HuH-7 (cell line): ENCODE measurements at places on chromosomes 1 and 21.

DNA sequence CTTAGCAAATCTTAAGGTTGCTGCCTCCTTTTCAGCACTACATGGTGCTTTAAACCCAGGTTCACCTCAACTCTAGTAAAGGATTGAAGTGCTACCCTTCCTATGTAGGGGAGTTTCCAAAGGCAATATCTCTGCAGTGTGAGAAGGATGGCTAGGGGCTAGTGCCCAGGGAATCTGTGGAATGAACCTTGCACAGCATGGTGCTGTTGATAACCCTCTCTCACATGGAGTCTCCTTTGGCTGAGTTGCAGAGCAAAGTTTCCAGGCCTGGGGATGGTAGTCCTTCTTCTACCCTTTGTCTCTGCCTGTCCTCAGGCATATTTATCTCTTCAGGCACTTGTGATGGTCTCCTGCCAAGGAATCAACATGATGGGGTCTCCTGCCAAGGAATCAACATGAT, 59.4 kb downstream of the AXDND1 start:
- DNase-seq, result no peak

GRCh38 chr1:177753655-177754054, 216.2 kb downstream of the SEC16B start:
- DNase-seq, result no peak

GRCh38 chr1:147502760-147503159, 38.5 kb upstream of the BCL9 start:
- no peak for DNase-seq

DNA sequence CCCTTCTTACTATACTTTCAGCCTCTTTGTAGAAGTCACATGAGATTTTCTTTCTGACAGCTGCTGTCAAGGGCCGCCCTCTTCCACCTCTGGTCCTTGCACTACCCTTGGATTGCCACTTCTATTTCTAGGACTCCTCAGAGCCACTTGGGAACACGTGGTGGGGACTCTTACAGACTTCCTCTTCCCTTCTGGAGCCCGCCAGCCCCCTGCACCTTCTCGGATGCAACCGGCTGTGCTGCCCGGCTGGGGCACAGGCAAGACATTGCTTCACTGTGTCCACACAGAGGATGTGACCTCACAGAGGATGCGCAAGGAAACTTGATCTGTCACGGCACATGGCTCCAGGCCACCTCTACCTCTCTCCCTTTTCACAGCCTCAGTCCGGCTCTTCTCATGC, 2.4 kb upstream of the IKBKE start:
- no peak for DNase-seq

GRCh38 chr1:77281491-77282186, at the start of gene AK5:
TSS of gene AK5 (plus strand) at chr1:77282019. CDS start at chr1:77282314, 295 bp downstream.
- no peak for DNase-seq

GRCh38 chr1:116605315-116605714, 34.5 kb upstream of the CD58 start:
- DNase-seq, result no peak

GRCh38 chr1:85576642-85577418, 3.7 kb upstream of the CCN1 start:
- DNase-seq, result peak; percentile 76

DNA sequence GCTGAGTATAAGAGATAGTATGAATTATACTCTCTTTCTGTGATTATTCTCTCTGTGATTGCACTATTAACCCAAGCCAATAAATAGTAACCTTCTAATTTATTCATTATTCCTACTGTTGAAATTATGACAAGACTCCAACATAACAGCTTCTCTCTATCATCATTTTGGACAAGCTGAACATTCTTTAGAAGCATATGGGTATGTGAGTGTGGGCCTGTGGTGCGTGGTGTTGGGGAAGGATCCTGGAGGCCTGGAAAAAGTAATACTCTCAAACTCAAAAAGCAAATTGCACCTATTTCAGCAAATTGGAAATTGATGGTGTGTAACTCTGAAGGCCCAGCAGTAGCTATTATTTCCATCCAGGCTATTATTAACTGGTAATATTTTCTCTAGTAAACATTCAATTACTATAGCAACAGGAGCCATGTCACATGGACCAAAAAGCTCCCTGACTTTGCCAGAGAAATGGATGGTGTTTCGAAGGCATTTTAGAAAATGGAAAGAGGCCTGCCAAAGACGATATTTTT, 502.8 kb downstream of the LTN1 start:
- DNase-seq, result no peak

GRCh38 chr1:3740752-3741151, 11.5 kb upstream of the CCDC27 start:
- no peak for DNase-seq

GRCh38 chr1:69109277-69109676, 458.4 kb upstream of the LRRC7 start:
- no peak for DNase-seq

- no peak for DNase-seq
These were observed 83.0 kb downstream of the IGSF21 start for GRCh38 chr1:18190598-18190997.

DNA sequence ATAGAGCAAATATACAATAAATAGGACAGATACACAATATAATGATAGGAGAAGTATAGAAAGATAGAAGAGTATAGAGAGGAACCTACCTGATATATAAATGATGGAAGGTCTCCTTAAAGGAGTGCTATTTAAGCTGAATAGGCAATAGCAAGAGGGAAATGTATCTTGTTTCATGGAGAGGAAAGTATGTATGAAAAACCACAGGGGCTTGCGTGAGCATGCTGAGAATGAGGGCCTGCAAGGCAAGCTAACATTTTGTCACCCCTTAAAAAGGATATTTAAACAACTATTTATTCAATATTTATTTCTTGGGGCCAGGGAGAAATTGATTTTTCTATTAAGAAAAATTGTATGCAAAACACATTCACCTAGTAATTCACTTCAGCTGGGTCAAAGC, 150.9 kb upstream of the ZRANB2 start:
- no peak for DNase-seq

- no peak for DNase-seq
These were observed 59.0 kb upstream of the FGGY start for GRCh38 chr1:59237900-59238299.

DNA sequence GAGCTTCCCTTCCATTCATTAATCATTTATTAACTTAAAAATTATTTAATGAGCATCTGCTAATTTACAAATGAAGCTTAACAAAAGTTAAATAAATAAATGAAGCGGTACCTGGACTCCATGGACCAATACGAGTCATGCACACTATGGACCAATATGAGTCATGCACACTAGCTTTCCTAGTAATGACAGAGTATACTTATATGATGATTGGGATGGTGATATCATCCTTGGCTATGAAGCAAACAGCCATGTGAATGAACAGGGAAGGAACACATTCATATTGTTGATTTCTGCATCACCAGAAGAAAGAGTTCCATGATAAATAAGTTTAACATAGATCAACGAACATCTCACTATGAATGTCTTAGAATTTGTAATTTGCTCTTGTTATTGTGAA, 109.9 kb downstream of the SPAG17 start:
- no peak for DNase-seq

DNA sequence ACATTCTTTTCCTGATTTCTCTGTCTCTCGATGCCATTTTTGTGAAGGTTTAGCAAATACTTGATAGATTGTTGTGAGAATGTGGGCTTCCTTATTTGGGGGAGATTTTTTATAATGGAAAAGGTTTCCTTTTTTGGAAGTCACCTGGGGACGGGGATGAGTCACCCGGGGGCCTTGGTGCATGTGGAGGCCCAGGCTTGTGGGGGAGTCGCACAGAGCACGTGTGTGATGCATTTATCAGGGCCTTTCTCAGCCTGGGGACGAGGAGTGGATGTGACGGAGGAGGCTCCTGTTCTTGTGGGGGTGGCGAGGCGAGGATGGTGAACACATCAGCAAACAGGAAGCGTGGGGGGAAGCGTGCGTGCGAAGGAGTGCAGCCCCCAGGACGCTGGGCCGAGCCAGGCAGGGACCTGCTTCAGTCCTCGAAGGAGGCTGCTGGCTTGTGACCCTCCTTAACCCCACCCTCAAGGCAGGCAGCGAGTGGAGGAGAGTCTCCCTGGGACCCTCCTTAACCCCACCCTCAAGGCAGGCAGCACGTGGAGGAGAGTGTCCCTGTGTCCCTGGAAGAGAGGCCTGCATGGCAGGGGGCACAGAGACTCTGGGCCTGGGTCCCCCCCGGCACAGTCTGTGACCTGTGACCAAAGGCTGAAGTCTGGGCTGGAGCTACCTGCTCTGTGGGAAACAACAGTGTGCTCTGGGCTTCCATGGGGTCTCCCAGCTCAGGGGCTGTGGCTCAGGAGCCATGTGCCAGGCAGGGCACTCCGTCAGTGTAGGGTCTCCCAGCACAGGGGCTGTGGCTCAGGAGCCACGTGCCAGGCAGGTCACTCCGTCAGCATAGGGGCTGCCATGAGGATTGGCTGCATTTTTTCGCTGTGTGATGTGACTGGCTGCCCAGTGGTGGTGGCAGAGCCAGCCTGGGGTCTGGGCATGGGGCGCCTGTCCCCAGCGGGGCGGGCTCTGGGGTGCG, 57.2 kb downstream of the AGPAT3 start:
- no peak for DNase-seq

DNA sequence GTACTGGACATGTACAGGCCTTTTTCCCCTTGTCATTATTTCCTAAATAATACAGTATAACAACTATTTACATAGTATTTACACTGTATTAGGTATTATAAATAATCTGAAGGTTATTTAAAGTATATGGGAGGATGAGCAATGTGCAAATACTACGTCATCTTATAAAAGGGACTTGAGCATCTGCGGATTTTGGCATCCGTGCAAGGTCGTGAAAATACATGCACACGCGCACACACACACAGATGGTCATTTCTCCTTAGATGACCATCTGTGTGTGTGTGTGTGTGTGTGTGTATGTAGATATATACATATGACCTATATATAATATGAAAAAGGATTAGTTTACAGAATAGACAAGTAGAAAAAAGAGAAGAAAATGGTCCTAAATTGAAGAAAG, 15.4 kb downstream of the ALG14 start:
- no peak for DNase-seq

DNA sequence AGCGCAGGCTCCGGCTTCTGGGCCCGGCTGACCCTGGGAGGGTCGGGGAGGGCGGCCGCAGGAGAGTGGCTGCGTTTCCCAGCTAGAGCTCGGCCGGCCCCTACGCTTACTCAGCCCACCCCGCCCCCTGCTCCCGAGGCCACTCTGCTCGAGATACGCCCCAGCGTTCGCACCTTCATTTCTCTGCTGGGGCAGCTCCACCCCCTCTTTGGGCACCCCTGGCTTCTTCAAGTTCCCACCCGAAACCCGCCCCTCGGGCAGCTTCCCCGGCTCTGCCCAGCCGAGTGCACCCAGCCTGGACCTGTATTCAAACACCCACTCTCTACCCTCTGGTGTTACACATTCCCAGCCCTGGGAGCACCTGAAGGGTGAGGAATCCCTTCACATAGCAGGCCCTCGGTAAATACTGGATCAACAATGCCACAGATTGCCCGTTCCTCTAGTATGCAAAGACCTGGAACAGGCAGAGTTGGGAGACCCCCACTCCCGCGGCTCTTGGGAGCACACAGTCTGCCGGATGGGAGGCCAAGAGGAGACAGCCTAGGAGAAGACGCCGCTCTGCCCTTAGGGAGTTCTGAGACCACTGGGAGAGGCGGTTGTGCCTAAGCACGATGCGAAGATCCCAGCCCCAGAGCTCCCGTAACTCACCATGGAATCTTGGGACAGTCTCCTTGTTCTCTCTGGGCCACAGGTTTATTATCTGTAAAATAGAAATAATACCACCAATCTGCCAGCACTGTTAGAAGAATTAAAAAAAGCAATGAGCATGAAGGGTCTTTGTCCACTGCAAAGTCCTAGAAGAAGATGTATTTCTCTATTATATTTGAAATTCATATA, 566 bp upstream of the PAQR7 start:
- DNase-seq, result no peak

- peak; percentile 68 for DNase-seq
These were observed 2.5 kb downstream of the BACE2 start for GRCh38 chr21:41170442-41170841.

- DNase-seq, result no peak
These were observed 102.4 kb upstream of the ST6GALNAC5 start for GRCh38 chr1:76764638-76765454.

GRCh38 chr1:113153116-113153803, 80.3 kb downstream of the LRIG2 start:
- DNase-seq, result peak; percentile 12

DNA sequence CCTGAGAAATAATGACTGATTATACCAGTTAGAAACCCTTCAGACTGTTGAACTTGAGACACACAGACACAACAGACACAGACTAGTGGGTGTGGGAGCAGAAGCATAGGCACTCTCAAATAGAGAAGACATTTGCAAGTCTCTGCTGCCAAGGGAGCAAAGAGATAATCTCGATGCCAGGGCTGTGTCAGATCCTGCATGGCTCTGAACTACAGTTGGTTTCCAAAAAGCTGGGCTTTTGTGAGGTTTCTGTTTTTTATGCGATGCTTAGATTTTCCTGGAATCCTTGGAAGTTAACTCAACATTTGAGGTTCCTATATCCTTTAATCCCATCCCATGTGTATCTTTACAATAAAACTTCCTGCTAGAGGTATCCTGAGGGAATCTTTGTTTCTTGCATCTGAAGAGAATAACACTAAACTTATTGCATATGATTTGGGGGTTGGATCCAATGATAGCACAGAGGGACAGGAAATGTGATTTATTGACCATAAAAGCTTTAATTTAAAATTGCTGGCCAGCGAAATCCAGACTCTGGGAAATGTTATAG, 236.4 kb downstream of the SPATA17 start:
- DNase-seq, result no peak

GRCh38 chr1:229661022-229661877, 35.2 kb downstream of the URB2 start:
- peak; percentile 89 for DNase-seq

- no peak for DNase-seq
These were observed 54.3 kb upstream of the ASB17 start for GRCh38 chr1:75986478-75986877.

DNA sequence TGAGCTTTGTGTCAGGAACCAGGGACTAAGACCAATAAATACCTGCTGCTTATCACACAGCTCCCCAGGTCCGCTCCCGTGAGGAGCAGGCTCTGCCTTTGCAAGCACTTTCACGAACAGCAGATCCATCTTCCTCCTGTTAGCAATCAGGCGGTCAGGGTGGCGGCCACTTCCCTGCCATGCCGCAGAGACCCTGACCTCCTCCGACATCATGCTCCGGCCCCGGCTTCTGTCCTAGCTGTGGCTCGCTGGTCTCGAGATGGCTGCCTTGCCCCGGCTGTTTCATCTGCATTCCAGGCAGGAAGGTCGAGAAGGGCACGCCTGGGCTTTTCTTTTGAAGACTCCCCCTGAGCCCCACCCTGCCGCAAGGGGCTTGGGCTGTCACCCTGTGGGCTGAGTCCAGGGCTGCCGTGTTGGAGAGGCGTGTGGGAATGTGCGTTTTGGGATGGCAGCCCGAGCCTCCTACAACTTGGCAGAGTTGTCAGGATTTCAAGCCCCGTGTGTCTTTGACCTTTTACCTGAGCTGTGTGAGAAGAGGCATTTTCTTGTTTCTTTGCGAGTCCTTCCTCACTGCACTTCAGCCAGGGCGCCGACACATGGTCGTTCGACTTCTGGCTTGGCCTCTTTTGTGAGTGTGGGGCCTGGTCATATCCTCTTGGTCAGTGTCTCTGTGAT, 59.5 kb downstream of the AGPAT3 start:
- DNase-seq, result no peak

- DNase-seq, result no peak
These were observed 53.8 kb downstream of the B3GALNT2 start for GRCh38 chr1:235450433-235450832.

- DNase-seq, result peak; percentile 3
These were observed 26.3 kb downstream of the PCSK9 start for GRCh38 chr1:55065648-55066047.
